ENCODE measurements at places on chromosomes 13 and 19.
A peak's percentile ranks its signal among the peaks of the same experiment; 100 is the strongest.

GRCh38 chr19:50266896-50267295, 62.3 kb downstream of the KCNC3 start:
- DNase-seq: no peak

DNA sequence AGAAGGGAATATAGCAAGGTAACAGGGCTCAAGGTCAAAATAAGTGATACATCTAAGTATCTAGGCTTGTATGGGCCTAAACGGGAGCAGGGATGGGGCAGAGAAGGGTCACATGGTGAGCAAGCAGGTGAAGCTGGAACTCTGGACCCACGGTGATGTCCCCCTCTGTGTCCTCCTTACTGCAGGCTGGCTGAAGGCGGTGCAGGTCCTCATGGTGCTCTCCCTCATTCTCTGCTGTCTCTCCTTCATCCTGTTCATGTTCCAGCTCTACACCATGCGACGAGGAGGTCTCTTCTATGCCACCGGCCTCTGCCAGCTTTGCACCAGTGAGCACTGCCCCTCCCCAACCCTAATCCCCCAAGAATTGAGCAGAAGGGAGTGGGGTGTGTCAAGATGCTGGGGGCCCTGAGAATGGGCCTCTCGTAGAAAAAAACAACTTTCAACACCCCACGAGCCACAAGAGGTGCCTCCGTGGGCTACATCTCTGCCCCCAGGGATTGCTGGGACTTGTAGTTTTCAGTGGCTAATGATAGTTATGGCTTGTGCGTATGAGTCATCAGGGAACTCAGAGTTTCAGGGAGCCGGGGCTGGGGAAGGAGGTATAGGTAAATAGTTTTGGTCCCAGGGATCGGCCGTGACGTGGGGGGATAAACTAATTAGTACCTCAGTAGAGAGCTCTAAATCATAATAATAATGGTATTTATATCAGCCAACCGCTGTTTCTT, 4.0 kb downstream of the EMP3 start:
- no peak for DNase-seq

DNA sequence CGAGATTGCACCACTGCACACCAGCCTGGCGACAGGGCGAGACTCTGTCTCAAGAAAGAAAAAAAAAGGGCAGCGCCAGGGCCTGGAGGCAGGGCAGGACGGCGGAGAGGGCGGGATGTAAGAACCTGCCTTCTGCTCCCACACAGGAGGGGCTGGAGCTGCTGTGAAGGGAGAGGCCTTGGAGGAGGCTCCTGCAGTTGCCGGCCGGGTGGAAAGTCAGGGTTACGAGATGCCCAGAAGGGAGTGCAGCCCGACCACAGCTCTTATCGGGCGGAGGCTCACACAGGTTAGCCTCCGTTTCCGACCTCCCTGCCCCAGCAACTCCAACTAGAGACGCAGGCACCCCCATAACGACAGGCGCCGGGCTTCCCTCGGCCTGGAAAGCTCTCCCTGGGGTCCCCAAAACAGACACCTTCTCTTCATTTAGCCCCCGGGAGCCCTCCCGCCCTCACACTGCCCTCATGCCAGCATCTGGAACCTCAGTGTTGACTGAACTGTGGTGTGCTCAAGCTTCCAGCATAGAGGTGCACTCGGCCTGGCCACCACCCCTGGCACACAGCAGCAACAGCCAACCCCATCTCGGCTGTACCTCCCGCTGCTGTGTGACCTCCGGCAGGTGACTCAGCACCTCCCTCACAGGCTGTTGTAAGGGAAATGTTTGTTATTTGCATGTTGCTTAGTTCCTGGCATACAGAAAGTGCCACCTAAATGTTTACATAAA, 1.4 kb downstream of the PLPP2 start:
- DNase-seq: peak; percentile 29

DNA sequence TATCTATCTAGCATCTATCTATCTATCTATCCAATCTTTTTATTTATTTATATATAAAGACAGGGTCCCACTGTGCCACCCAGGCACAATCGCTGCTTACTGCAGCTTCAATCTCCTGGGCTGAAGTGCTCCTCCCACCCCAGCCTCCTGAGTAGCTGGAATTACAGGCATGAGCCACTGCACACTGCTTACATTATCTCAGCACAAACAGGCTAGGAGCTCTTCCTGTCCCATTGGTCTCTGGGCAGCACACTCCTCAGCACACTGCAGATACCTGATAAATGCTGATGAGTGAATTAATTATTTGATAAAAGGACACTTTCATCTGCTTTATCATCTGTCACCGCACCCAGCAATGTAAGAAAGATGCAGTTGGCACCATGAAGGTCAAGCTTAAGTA, 16.1 kb downstream of the ZNF562 start:
- DNase-seq: no peak

- DNase-seq: no peak
These were observed 49.5 kb downstream of the KDM4B start for GRCh38 chr19:5018224-5019015.

- no peak for DNase-seq
These were observed at the start of gene FOXA3 for GRCh38 chr19:45863840-45864628. TSS of gene FOXA3 (plus strand) at chr19:45864326. CDS start at chr19:45864457, 131 bp downstream.

DNA sequence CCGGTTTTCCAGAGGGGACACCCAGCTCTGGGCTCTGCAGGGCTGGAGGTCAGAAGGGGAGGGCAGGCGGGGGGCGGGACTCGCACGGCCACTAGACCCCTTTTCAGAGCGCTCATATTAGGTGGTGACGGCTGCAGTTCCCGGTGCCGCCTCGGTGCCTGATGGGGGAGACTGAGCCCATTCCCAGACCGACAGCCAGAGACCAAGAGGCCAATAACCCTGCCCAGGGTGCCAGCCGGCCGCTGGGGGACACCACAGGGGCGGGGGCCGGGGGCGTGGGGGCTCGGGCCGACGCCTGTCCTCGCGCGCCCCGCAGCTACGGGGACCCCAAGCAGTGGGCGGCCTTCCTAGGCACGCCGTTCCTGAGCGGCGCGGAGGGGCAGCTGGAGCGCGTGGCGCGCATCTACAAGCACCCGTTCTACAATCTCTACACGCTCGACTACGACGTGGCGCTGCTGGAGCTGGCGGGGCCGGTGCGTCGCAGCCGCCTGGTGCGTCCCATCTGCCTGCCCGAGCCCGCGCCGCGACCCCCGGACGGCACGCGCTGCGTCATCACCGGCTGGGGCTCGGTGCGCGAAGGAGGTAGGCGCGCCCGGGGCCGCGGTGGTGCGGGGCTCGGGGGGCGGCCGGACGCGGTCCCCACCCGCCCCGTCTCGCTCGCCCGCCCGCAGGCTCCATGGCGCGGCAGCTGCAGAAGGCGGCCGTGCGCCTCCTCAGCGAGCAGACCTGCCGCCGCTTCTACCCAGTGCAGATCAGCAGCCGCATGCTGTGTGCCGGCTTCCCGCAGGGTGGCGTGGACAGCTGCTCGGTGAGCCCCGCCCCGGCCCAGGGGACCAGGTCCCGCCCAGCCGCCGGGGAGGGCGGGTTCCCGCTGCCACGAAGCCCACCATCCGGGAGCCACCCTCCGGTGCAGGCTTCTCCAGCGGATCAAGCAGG, 2.4 kb downstream of the TIMM13 start:
- DNase-seq: no peak

DNA sequence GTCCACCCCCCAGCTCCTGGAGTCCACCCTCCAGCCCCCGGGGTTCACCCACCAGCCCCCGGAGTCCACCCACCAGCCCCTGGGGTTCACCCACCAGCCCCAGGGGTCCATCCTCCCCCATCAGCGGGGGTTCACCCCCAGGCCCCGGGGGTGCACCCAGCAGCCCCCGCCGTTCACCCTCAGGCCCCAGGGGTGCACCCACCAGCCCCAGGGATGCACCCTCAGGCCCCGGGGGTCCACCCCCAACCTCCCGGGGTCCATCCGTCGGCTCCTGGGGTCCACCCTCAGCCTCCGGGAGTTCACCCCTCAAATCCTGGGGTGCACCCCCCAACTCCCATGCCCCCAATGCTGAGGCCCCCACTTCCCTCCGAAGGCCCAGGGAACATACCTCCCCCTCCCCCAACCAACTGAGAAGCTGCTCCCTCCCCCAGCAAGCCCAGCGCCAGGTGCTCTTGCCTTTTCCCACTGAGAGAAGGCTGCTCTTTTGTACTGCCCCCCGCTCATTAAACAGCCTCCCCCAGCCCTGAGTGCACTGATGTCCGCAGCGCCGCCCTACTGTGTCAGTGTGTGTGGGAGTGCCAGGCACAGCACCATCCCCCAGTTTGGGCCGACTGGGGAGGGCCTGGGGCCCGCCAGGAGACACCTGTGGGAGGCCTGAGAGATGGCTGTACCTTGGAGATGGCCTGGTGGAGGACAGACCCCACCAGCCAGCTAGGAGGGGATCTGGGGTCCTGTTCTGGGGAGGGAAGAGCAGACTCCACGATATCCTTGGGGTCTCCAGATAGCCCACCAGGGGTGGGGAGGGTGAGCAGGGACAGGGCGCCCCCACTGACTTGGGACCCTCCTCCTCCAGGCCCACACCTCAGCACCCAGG, 750 bp upstream of the AMH start:
- DNase-seq: no peak

- DNase-seq: no peak
These were observed 46.3 kb upstream of the ZNF730 start for GRCh38 chr19:23070353-23071146.

GRCh38 chr13:107361666-107362065, 793.7 kb upstream of the ARGLU1 start:
- no peak for DNase-seq

DNA sequence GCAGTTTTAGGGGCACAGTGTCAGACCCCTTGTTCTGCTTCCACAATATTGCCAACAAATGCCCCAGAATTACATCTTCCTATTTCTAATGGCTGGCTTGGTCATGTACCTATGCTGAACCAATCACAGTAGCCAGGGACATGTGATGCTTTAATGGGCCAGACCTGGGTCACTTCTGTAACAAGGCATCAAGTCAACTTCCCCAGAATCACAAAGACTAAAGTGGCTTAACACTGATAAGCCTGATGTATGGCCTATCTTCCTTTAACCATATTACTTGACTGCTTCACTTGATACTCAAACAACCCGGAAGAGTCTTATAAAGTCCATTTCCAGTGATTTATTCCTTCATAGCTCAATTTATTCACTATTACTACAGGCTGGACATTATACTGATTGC, 19.6 kb downstream of the LNX2 start:
- DNase-seq: no peak

- DNase-seq: peak; percentile 75
These were observed 19.1 kb upstream of the KCTD4 start for GRCh38 chr13:45219938-45220375.

DNA sequence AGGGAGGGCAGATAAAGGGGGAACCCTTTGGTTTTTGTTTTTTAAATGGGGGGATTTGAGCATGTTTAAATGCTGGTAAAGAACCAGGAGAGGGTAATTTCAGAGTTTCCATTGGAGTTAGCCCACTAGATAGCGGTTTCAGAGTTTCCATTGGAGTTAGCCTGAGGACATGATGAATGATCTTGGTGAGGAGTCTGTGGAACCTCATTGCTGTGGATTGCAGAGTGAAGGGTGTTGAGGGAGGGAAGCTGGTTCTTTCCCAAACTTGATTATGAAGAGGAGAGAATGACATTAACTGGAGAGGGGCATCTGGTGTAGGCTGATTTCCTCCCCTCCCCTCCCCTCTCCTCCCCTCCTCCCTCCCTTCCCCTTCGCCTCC, 5.0 kb downstream of the WASF3 start:
- no peak for DNase-seq

DNA sequence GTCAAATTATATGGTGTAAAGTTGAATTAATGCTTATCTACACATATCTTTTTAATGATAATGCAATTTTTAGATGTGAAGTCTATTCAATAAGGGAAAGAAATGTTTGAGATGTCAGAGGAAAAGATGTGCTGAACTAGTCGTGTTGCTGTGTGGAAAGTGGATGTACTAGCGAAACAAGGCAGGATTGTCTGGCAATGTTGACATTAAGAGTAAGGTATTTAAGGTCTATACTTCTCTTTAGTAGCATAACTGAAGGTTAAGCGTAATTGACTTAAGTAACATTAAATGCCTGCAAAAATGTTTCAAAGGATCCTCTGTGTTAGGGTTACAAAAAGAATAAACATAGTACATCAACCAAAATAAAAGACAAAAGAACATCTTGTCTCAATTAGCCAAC, 787.3 kb upstream of the KLHL1 start:
- no peak for DNase-seq

DNA sequence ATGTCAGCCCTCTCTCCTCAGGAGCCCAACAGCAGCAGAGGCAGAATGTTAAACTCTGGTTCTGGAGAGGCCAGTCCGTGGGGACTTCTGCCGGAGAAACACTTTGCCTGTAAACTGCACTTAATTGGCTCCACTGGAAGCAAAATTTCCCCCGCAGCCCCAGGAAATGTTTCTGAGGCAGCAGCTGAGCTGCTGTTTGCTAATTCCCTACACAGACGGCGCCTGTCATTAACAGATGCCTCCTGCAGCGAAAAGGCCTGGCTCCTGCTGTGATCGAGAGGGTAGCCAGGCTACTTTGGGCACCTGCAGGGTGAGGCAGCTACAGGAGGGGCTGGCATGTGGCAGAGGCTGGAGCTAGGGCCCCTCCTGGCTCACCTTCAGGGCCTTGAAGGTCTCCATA, 5.2 kb upstream of the TM6SF2 start:
- no peak for DNase-seq

- DNase-seq: peak; percentile 23
These were observed 220.4 kb upstream of the HTR2A start for GRCh38 chr13:47117268-47117667.

DNA sequence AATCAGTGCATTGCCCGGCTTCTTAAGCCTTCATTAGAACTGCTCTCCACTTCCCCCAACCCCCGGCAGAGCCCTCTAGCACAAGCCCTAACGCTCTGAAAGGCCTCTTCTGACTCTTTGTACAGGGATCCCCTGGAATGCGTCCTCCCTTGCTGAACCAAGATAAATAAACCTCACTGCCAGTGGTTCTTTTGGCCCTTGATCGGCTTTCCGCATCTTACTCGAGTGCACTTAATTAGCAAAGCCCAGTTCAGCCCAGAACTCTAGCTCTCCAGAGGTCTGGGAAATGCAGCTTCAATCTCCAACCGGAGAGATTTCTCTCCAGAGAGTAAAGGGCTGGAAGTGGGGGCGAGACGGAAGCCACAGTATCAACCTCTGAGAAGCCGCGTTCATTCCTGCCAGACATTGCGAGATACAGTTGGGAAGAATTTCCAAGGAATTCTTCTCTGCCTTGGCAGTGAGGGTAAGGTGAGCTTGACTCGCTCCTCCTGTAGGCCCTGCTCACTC, 8.7 kb upstream of the ZNF444 start:
- no peak for DNase-seq

DNA sequence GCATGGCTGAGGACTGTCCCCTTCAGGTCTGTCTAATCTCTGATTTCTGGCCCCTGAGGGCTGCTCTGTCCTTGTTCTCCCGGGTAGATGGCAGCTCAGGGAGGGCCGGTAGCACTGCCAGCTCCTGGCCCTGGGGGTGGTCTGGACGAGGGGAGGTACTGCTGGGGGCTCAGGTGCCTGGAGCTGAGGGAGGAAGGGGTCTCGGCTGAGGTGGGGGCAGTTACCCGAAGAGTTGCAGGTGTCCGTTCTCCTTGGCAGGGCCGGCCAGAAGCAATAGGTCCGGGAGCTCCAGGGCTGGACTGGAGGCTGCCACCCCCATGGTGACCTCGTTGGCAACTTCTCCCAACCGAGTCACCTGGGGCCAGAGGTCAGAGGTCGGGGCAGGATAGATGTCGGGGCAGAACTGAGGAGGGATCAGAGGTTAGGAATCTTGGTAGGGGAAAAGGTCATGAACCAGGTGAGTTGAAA, 1.2 kb upstream of the EMC10 start:
- no peak for DNase-seq

Measured in HS-5 (cell line).